ENCODE measurements at places on chromosomes 12 and 14.

DNA sequence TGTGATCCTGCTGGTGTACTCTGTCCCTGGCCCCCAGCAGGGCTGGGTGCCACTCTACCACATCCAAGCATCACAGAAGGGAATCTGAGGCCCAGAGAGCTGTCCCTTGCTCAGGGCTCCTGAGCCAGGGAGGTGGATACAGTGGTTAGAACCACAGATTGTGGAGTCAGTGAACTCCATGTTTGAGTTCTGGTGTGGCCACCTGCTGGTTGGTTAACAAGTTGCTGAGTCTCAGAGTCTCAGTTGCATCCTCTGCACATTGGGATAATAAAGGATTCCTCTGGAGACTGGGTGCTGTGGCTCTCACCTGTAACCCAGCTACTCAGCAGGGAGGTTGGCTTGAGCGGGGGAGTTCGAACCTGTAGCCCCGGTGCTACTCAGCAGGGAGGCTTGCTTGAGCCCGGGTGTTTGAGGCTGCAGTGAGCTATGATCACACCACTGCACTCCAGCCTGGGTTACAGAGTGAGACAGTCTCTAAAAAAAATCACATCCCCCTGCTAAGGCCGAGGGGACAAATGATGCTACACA is 39.4 kb downstream of the MVK start:
- DNase-seq = no peak

GRCh38 chr12:116332705-116333380 is 55.4 kb upstream of the MED13L start:
- DNase-seq = no peak

GRCh38 chr12:110741341-110742095 is 1.2 kb downstream of the PPP1CC start:
- no peak for DNase-seq

DNA sequence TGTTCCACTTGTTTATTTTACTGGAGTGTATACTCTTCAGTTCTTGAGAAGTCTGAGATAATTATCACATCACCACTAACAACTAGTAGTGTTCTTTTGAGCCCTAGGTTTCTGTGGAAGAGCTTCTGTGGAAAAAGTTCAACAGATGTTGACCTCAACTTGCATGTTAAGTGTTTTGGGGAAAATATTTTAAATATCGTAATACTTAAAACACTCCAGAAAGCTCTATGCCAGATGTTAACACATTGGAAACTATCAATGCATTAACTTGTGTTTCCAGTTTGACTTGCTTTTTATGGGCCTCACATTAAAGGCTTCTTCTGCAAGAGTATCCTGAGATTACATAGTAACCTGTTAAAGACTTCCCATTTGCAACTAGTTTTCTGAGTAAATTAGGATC is 173.1 kb downstream of the DUSP6 start:
- no peak for DNase-seq

DNA sequence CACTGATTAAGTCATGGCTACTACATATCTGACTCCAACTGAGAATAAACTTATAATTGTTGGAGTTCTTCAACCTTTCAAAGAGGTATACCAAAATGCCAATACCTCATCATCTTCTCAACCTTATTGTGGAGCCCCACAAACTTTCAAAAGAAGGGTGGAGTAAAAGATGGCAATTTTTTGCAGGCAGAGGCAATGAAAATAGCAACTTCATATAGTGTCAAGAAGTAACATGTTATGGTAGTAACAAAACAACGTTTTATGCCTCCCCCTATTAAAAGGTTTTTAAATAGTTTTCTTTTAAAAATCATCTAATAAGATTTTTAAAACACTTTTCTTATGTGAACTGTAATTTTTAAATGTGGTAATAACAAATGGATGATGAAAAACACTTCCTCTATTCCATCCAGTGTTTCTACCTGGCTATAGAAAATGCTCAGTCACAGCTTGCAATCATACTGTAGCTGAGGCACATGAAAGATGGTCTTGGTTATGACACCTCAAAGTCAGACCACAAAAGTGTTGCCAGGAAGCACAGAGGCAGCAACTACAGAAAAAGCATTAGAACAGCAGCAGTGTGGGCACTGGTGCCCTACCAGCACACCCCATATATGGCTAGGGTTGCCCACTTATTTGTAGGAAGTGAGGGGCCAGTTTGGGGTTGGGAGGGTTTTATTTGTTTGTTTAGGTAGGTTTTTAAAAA is 7.0 kb downstream of the PPP1R12A start:
- no peak for DNase-seq

- no peak for DNase-seq
Observed at GRCh38 chr12:28652239-28652638, 462.0 kb downstream of the CCDC91 start.

GRCh38 chr12:49933796-49934195 is 16.7 kb upstream of the AQP2 start:
- no peak for DNase-seq

DNA sequence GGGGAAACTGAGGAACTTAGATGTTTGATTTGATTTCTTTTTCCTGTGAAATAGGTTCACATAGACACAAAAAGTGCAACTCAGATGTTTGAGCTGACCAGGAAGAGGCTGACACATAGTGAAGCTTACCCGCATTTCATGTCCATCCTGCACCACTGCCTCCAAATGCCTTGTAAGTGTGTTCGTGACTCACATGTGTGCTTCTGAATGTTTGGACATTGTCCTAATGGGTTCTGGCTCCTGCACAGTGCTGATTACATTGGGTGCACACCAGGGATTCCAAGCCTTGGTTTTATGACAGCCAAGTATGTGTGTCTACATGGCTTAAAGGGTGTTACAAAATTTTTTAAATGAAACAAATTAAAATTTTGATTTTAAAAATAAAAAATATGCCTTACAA is 137.4 kb downstream of the DAAM1 start:
- DNase-seq = no peak

DNA sequence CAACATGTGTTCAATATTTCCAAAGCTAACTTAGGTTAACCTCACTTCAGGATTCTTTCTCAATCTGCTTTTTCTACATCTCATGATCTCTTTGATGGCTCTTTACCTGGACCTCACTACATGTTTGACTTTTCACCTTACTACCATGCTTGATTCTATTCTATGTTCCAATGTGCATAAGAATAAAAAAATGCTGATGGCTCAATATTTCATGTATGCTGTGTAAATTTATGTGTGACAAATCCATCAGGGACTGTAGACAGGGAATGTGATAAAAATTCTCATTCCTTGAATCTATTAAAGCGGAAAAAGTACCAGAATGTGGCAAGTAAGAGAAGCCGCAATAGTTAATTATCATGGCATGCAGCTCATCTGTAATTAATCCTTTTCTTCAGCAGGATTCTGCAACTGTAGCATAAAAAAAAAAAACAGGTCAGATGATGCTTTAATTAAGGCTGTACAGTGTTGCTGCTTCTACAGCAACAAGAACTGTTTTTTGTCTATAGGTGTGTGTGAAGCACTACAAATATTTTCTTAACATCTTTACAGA is 276.9 kb upstream of the PRKD1 start:
- DNase-seq = no peak

GRCh38 chr14:104936361-104937155 is 11.9 kb downstream of the PLD4 start:
- DNase-seq = peak; percentile 57

GRCh38 chr12:62799126-62799736 is 135.7 kb downstream of the PPM1H start:
- no peak for DNase-seq

DNA sequence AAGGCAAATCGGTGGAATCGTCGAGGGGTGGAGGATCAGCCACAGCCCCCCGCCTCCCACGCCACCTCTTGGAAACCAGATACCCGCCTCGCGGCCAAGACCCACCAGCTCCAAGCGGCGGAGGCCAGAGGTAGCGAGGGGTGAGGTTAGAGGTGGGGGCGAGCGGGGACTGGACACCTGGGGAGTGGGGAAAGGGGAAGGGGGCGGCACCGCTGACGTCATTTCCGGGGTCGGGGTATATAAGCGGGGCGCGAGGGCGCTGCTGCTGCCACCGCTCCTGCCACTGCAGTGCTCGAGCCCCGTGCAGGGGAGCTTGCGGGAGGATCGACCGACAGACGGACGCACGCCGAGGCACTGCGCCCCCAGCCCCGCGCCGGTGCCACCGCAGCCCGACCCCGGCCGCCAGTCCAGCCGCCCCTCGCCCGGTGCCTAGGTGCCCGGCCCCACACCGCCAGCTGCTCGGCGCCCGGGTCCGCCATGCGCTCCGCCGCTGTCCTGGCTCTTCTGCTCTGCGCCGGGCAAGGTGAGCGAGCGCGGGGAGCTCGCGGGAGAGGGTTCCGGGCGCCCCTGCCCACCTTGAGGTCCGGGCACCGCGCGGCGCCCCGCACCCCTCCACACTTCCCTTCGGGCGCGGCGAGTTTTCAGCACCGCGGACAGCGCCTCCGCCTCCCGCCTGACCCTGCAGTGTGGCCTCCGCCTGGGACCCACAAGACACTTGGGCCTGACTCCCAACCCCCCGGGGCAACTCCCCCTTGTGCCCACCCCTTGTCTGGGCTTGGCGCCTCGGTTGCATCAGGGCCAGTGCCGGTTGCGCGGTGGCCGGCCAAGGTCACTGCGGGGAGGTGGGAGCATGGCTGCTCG is at the start of gene CHGA:
CHGA (plus strand) TSS at position 268 of the 861 bp plus-strand sequence; CDS start at position 478, 210 bp downstream.
- DNase-seq = peak; percentile 76

DNA sequence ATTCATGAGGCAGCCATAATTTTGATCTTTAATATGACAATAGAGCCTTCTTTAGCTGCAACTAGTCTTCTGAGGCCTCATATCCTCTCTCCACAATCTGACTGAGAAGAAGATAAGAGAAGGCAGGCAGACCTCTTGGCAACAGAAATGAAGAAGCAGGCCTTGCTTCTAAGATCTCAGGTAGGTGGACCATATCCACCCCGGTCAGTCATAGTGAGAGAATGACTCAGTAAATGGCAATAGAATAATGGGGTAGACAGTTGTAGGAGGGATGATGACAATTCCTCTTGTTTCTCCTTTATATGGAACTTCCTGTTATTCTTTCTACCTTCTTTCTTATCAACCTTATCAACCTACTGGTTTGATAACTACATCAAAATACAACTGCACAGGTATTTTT is 246.7 kb upstream of the G2E3 start:
- DNase-seq = no peak

DNA sequence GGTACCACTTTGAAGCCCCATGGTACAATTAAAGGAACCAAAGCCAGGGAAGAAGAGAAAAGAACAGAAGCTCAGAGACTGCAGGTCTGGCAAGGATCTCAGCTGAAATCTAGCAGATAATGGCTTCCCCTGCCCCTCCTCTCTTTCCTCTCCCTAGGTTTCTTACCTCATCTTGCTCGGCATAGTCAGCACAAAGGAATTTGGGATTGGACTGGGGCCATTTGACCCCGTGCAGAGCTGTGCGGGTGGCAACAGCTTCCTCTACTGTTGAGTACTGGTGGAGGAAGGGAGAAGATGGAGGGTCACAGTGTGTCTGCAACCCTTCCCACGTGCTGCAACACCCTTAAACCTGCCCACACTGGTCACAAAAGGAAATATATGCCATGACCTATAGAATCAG is 4.7 kb upstream of the CDH24 start:
- no peak for DNase-seq

GRCh38 chr14:26925876-26926584 is 328.2 kb upstream of the NOVA1 start:
- peak; percentile 72 for DNase-seq

- no peak for DNase-seq
Observed at GRCh38 chr14:35987731-35988130, 161.6 kb downstream of the BRMS1L start.

- DNase-seq = no peak
Observed at GRCh38 chr14:51086044-51086443, 8.9 kb downstream of the TRIM9 start.

- DNase-seq = no peak
Observed at GRCh38 chr12:92141591-92142121, 4.0 kb downstream of the BTG1 start.

DNA sequence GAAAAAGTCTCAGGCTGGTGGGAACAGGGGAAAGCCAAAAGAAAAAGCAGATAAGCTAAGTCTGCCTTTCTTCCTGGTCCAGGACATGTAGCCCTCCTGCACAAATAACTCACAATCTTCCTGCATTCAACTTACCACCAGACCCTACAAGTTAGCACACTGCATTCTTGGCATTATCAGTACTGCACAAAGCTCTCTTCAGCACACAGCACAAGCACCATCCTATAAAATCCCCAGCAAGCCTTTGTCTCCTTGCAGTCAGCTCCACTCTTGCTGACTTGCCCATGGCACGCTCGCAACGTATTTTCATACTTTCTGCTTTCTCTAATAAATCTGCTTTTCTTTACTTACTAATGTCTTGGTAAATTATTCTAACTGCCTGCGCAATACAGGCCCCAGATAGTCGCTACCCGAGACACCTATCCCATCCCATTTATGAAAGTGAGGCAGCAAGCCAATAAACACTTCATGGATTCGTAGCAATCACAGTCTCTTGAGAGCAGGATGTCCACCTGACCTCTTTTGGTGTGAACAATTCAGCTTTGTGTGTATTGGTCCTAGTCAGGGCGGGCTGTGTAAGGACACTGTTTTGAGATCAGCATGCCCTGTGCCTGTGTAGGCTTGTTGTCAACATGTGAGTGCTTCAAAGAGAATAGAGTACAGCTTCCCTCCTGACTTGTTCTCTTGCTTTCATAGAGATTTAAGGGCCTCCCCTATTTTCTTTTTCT is 49.0 kb downstream of the TMEM117 start:
- no peak for DNase-seq

- no peak for DNase-seq
Observed at GRCh38 chr14:30084811-30085210, 157.2 kb upstream of the PRKD1 start.

DNA sequence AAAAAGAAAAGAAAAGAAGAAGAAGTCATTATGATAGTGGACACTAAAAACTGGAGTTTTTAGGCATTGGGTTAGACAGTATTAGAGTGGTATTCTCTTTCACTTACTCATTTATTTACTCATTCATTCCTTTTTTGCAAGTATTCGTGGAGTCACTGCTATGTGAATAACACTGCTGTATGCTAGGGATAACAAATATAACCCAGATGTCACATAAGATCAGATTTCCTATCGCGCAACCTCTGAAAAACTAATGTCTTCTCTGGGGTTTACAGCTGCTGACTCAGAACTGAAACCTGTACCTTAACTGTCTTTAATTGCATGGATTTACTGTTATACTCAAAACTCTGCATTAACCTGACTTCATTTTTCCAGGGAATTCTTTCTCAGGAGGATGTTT is 353.7 kb downstream of the LRIG3 start:
- DNase-seq = no peak

GRCh38 chr12:2937500-2937899 is 21.7 kb upstream of the TEAD4 start:
- DNase-seq = no peak
